Calu3 (cell line): ENCODE measurements at places on chromosomes 1 and 21.
A peak's percentile ranks its signal among the peaks of the same experiment; 100 is the strongest.

DNA sequence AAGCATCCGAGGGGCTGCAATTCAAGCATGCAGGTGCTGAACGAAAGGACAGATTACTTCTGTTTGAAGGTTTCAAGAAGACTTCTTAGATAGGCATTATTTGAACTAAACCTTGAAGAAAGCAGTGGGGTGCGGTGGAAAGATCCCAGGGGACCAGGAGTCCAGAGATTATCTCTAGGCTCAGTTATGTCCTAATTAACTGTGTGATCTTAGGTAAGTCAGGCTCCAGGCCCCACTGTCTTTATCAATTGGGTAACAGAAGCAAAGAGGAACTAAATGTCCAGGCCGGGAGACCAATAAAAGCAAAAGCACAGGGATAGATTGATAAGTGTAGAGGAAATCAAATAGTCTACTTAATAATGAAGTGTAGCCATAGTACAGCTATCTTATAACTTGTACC is 72.9 kb upstream of the CDC42BPA start:
- no peak for DNase-seq
- H3K4me1 ChIP-seq, result peaks cover 32% of the 10 kb centered on the region
- H3K36me3 ChIP-seq, result peaks cover 4% of the 10 kb centered on the region
- H3K27me3 ChIP-seq, result no peaks in the 10 kb centered on the region
- no peak overlapping the region for H3K27ac ChIP-seq
- no peak overlapping the region for H3K4me3 ChIP-seq

DNA sequence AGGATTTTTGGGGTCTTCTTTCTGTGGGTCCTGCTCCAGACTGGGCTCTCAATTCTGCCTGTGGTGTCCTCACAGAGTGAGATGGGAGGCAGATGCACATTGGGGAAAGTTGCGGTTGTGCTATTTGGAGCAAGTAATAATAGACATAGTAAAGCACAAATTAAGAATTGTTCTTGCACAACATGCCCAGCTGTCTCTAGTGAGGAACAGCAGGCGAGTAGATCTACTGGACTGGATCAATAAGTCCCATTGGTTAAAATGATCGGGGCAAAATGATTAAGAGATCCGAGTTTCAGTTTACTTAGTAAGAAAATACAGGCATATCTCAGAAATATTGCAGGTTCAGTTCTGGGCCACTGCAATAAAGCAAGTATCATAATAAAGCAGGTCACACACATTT is 448.3 kb upstream of the PROX1 start:
- H3K36me3 ChIP-seq, result no peaks in the 10 kb centered on the region
- H3K4me1 ChIP-seq, result no peaks in the 10 kb centered on the region
- DNase-seq, result no peak
- no peak overlapping the region for H3K27ac ChIP-seq

DNA sequence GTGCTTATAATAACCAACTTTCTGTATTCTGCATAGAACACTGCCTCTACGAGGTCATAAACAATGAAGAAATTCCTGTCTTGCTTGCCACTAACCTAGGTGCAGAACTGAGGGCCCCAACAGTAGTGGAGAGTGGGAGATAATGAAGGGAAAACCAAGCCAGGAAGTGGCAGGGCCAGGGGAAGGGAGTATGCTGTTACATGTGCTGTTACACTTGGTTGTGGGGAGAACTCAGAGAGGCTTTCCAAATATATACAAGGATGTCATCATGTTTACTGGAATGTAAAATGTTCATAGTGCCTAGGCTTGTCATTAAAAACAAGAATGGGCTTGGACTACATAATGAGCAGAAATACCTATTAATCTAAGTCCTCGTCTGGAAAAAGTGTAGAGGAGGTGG is 31.1 kb downstream of the NHLH2 start:
- DNase-seq, result no peak
- no peaks in the 10 kb centered on the region for H3K27me3 ChIP-seq
- no peaks in the 10 kb centered on the region for H3K36me3 ChIP-seq
- no peak overlapping the region for H3K27ac ChIP-seq

GRCh38 chr1:27455139-27455811 is 34.7 kb downstream of the WASF2 start:
- H3K36me3 ChIP-seq, result peaks cover 7% of the 10 kb centered on the region
- peak overlapping the region; percentile 64 for H3K27ac ChIP-seq
- no peaks in the 10 kb centered on the region for H3K27me3 ChIP-seq
- peak; percentile 9 for DNase-seq
- H3K4me1 ChIP-seq, result peaks cover 16% of the 10 kb centered on the region

- no peak overlapping the region for H3K4me3 ChIP-seq
- H3K36me3 ChIP-seq, result no peaks in the 10 kb centered on the region
- no peak for DNase-seq
- no peak overlapping the region for H3K27ac ChIP-seq
These were observed 225.4 kb downstream of the CAMTA1 start for GRCh38 chr1:7010534-7011200.
